Kidney tubule cell (primary cell): ENCODE measurements at places on chromosomes 5 and 9.

- DNase-seq: peak; percentile 7
Measured at GRCh38 chr5:9971301-9971700, 278.4 kb downstream of the ATPSCKMT start.

GRCh38 chr5:50667653-50668595 is 1.5 kb downstream of the PARP8 start:
- DNase-seq: peak; percentile 86

DNA sequence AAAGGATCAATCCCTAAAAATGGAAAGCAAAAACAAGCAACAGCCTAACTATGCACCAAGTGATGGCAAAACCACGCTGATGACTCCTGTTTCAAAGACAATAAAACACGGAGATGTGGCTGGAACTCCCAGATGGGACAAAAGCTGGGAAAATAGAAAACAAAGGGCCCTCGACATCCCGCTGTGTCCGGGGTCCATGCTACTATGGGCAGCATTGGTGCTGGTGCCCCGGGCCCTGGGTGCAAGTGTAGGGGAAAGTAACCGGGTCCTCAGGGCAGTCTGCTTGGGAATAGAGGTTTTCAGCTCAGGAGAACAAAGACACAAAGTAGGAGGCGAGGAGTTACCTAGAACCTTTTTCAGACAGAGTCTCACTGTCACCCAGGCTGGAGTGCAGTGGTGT is 46.1 kb downstream of the MRPL36 start:
- no peak for DNase-seq

- DNase-seq: peak; percentile 93
Measured at GRCh38 chr5:176418251-176418650, 1.9 kb upstream of the CLTB start.

- no peak for DNase-seq
Measured at GRCh38 chr9:18159254-18159653, 314.7 kb upstream of the ADAMTSL1 start.

GRCh38 chr5:6686501-6686900 is 26.7 kb upstream of the TENT4A start:
- DNase-seq: no peak
